AG20443 (cell line): ENCODE measurements at places on chromosomes 2 and 18.

GRCh38 chr2:95292623-95293260, 4.4 kb upstream of the KCNIP3 start:
- no peak for DNase-seq

DNA sequence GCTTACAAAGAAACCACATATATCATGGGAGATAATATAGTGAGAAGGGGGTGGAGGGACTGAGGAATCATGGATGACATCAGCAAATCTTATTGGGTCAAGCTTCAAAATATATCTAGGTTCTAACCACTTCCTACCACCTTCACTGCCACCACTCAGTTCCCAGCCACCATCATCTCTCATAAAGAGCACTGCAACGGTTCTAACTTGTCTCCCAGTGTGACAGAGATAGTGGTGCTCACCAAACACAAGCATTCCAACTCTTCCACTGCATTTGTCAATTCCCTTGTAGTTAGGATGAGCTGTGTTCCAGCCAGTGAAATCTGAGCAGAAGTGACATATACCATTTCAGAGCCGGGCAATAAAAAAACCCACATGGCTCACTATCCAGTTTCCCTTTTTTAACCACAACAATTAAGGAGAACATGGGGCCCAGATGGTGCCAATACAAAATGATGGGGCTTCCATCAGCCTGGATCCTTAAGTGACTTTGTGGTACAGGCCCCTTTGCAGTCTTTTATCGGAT, 318.1 kb downstream of the NBAS start:
- no peak for DNase-seq

GRCh38 chr18:3466045-3466444, 16.1 kb downstream of the TGIF1 start:
- DNase-seq, result peak; percentile 80

GRCh38 chr2:4556135-4556896, 852.9 kb downstream of the DCDC2C start:
- no peak for DNase-seq

DNA sequence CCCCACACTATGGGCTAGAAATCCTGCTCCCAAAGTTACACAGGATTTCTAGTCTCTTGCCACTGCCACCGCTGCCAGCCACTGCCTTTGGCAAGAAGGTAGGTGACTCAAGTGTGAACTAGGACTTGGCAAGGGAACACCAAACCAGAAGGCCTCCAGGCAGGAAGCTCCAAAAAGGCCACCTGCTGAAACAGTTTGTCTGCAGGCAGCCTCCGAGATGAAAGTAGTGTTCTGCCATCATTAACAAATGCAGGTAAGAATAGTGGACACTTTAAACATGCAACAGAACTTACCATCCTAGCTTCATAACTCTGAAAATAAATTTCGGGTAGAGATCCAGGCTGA, 3.9 kb downstream of the ANKRD44 start:
- no peak for DNase-seq

GRCh38 chr2:187442378-187442777, 5.7 kb downstream of the CALCRL start:
- DNase-seq, result no peak

DNA sequence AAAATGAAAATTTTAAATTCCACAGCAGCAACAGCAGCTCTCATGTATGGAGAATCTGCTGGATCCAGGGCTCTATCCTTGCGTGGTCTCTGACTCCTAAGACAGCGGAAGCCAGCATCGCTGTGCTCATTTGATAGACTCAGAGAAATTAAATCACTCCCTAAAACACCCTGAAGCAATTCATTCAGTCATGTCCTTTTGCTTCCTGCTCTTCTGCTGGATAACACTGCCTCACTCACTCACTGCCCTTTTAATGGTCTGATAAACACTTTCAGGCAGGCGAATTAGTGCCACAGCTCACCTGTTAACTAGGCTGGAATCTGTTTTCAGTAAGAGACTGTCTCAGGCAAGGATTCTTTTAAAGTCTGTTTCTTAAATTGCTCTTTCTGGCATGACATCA, 10.0 kb downstream of the WIPF1 start:
- no peak for DNase-seq

DNA sequence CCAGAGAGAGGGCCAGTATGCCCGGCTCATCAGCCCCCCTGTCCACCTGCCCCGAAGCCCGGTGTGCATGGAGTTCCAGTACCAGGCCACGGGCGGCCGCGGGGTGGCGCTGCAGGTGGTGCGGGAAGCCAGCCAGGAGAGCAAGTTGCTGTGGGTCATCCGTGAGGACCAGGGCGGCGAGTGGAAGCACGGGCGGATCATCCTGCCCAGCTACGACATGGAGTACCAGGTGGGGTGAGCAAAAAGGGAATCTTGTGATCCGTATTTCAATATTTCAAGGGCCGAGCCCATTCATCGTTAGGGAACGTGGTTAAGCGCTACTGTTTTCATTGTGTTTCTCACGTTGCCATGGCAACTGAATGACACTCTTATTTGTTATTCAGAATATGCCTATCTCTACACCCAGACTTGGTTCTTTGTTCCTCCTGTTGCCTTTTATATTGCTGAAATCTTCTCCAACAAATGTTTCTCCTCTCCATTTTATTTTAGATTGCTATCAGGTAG, 81.5 kb downstream of the NRP2 start:
- DNase-seq, result peak; percentile 84

DNA sequence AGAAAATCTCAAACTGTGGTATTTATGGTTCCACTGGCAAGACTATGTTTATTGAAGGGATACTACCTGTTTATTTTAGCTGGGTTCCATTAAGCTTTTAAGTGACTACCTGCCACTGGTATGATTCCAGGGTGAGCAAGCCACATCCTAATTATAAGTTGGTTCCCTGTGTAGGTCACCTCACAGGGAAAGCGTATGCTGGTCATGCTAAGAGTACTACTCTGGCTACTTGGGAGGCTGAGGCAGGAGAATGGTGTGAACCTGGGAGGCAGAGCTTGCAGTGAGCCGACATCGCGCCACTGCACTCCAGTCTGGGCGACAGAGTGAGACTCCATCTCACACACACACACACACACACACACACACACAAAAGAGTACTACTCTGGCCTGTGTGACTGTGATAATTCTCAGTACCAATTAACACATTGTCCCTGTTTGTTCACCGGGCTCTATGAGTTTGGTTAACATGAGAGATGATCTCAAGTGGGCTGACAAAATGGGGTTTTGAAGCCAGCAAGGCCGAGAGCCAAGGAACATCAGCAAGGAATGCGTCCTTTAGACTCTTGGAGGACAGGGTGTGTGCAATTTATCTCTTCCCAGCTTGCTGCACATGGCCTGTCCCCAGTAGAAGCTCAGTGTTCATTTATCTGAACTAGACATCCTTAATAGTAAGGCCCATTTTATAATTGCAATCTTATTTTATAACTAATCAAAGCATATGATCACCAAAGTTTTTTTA, 15.2 kb upstream of the ITSN2 start:
- no peak for DNase-seq

GRCh38 chr2:209391776-209392401, 32.0 kb upstream of the MAP2 start:
- peak; percentile 14 for DNase-seq

DNA sequence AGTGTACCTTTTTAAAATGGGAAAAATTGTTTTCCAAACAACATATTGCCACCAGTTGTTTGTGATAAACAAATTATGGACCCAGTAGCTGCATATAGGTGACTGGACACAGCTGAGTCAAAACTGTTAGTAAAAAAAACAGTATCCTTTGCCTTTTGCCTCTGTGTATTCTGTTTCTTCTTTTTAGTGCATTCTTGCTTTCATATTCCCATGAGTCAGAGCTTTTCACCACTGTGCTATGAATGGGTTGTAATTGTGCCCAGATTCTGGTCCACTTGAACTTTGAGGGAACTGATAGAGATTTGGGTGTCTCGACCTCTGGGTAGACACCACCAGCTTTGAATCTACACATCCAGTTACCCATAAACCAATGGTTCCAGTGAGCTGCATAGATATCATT, 1441.9 kb upstream of the ZEB2 start:
- peak; percentile 5 for DNase-seq

- DNase-seq, result no peak
Observed at GRCh38 chr2:18214936-18215335, 336.5 kb downstream of the KCNS3 start.

DNA sequence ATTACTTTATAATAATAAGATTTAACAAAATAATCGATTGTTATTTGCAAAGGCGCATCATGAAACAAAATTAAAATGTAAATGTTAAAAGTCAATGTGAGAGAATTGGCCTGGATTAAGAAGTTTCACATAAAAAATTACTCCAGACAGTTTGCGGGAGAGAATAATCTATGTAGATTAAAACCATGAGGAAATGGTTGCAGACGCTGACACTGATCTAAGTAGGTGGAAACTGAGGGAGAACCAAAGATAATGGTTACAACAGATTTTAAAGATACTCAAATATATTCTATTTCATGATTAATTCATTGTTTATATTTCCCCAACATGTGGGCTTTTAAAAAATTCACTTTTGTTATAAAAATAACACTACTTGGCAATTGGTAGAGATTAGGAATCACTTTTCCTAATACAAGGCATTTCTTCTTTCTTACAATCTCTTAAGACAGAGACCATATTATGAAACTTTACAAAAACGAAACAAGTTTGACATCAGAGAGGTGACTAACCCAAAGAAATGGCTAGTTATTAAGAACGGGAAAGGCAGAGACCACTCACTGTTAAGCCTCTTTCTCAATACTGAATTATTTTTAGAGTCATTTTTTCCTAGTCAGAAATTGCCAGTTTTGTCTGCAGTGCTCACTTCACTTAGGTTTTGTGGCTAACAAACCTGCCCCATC, 1.6 kb downstream of the KANSL1L start:
- peak; percentile 22 for DNase-seq

DNA sequence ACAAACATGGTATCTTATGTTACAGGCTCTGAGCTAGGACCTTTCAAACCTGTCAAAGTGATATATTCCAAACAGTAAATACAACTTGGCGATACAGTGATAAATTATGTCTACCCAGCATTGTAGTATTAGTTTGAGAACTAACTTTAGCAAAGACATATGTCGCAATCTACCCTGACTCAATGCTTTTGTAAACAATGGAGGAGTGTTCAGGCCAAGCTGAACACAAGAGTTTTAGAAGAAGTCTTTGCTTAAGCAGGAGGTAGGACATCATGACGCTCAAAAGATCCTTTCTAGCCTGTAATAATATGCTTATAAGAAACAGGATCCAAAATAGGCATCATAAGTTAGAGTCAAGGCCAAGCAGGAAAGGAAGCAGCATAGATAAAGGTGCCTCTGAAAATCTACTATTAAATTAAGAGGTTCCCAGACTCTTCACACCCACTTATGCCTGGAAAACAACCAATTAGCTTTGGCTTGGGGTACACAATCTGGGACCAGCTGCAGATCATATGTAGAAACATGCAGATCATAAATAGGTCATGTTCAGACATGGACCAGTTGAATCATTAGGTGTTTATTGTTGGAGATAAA, 132.5 kb downstream of the CSRNP3 start:
- peak; percentile 22 for DNase-seq

- DNase-seq, result no peak
Observed at GRCh38 chr2:96157649-96158553, 12.7 kb upstream of the DUSP2 start.

- DNase-seq, result peak; percentile 49
Observed at GRCh38 chr18:59988098-59988706, 88.4 kb downstream of the PMAIP1 start.

- DNase-seq, result no peak
Observed at GRCh38 chr2:121043827-121044222, 241.2 kb downstream of the TFCP2L1 start.

- peak; percentile 52 for DNase-seq
Observed at GRCh38 chr18:48872234-48873145, 78.3 kb downstream of the SMAD7 start.

DNA sequence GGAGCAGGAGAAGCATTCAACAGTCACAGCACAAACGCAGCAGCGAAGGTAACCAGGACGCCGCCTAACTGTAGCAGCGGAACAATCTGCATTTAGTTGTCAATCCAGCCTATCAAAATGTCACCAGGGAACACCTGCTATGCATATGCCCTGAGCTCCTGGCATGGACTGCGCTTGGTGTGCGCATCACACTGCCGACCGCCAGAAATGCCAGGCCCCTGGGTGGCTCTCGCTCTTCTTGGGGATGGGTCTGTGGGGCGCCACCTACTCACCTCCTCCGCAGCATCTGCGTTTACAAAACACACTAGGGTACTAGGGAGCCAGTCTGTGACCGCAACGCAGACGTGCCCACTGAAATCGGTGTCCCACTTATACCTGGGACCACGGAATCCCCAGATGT, 31.7 kb downstream of the ZNF516 start:
- DNase-seq, result no peak

DNA sequence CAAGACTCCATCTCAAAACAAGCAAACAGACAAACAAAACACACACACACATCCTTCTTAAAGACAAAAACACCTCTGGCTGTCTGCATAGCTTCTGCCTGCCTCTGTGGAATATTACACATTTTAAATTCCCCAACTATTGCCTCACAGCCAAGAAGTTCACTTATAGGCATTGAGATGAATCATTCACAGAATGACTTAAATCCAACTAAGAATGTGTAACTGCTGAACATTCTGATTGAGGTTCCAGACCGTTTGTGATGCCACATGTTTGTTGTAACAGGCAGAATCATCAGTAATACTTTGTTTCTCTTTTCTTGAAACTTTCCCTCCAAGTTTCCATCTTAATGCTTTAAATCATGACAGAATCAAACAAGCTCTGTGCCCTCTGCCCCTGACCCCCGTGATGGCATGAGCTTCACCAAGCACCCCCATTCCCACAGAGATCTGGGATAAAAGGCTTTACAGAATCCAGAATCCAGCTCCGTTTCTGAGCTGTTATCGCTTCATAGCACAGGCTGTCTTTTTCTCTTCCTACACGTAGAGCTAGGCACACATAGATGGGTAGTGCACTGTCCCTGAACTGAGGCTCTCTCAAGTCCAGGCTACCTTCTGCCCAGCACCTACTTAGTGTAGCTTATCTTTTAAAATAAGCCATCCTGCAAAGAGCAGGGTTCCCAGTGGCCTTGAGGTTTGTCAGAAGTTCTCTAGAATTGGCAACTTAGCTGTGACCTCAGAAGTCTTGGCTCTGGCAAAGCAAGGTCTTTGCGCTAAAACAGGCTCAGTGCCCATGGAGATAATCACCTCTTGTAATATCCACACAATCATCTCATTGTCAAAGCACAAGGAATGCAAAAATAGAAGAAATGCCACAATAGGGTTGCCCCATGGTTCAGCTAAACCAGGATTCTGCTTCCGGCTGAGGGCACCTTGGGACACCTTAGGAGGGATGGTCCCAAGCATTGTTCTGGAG, 32.9 kb downstream of the EPAS1 start:
- peak; percentile 74 for DNase-seq

DNA sequence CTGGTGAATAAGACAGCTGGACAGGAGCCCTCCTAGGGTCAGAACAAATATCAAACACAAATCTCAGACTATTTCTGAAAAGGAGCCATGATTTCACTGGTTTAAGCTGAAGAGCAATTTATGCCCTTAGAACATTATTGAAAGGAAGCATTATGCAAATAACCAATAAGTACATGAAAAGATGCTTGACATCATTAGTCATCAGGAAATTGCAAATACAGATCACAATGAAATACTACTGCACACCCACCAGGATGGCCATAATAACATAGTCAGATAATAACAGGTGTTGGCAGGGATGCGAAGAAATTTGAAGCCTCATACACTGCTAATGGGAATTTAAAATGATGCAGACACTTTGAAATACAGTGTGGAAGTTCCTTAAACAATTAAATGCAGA, 176.4 kb upstream of the RAB6C start:
- no peak for DNase-seq
